ENCODE measurements at places on chromosomes 11 and 22.

DNA sequence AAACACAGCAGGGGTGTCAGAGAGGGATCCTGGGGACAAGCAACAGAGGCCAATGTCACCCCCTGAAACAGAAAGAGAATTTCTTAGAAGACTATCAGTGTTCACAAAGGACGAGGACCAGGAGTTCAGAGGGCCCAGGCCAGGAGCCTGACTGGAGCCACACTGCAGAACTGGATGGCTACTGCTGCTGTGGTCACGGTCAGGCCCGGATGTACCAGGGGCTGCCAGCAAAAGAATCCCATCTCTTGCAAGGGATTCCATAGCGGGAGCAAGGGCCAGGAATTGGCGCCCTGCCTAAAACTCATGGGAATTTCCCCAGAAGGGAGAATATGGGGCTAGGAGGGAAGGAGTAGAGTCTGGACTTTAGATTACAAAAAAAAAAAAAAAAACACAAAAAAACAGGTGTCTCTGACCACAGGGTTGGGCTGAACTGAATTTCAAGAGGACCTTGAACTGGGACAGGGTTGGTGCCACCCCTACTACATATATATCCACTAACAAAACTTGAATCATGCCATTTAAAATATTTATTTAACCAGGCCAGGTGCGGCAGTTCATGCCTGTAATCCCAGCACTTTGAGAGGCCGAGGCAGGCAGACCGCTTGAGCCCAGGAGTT lies 15.7 kb upstream of the KCTD14 start:
- no peak for DNase-seq

DNA sequence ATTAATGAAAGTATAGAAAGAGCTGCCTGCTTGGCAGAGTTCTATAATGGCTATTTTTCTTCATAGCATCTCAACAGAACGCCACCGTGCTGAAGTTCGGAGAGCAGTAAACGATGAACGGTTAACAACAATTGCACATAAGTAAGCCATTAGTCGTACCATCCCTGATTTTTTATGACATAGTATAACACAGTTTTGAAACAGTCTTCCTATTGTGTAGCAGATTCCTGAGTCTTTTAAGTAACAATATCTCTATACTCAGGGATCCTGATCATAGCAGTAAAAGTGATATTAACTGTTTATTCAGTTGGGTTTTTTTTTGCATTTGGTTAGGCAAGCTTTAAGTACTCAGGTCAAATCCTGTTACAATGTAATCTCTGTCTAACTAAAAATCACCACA lies 8.4 kb downstream of the EMSY start:
- DNase-seq: no peak

DNA sequence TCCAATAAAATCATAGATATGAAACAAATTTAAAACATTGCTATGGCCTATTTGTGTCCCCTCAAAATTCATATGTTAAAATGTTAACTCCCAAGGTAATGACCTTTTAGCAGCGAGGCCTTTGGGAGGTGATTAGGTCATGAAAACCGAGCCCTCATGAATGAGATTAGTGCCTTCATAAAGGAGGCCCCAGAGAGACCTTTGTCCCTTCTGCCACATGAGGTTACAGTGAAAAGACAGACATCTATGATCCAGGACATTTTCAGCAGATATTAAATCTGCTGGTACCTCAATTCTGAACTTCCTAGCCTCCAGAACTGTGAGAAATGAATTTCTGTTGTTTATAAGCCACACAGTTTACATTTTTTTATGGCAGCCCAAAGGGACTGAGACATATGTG lies 171.7 kb downstream of the MPPED1 start:
- no peak for DNase-seq

DNA sequence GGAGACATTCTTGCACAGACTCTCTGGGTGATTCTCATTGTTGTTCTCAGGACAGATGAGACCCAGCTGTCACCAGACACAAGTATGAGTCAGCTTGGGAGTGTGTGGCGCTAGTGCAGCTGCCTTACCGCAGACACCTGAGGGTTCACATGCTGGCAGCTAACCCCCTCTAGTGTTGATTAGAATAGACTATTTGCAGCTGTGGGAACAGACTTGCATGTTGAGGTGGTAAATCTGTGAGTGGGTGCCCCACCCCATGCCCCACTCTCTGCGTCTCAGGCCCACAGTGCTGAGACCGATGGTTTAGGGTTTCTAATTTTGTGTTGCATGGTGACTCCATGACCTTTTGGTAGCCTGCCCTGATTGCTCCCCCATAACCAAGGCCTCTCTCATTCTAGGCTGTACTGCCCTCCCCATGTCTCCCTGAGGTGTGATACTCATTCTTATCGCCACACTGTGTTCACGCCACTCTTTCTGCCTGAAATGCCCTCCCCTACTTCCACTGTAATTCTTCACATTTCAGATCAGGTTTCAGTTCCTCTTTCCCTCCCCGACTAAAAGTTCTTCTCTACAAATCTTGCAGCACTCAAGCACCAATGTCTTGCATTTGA lies 73.7 kb upstream of the KIRREL3 start:
- peak; percentile 5 for DNase-seq

DNA sequence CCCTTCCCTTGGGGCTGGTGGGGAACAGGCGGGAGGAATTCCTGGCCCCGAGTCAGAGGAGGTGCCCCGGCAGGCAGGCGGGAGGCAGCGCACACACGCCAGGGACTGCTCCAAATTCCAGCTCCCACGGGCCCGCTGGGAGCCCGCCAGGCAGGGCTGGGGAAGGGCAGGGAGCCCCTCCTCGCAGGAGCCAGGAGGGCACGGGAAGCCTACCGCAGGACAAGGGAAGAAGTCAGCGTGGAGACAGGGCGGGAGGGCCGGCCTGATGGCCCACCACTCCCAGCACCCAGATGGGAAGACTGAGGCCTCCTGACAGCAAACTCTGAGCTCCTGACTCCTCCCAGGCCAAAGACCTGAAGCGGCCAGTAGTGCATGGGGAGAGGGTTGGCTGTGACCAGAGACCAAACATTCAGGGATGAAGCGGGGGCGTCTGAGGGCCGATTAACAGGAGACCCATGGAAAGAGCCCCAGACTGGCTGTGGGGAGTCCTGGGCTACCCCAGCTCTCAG lies 22.4 kb downstream of the RPL3 start:
- DNase-seq: no peak

GRCh38 chr22:37951305-37951704 lies 2.1 kb downstream of the C22orf23 start:
- no peak for DNase-seq

DNA sequence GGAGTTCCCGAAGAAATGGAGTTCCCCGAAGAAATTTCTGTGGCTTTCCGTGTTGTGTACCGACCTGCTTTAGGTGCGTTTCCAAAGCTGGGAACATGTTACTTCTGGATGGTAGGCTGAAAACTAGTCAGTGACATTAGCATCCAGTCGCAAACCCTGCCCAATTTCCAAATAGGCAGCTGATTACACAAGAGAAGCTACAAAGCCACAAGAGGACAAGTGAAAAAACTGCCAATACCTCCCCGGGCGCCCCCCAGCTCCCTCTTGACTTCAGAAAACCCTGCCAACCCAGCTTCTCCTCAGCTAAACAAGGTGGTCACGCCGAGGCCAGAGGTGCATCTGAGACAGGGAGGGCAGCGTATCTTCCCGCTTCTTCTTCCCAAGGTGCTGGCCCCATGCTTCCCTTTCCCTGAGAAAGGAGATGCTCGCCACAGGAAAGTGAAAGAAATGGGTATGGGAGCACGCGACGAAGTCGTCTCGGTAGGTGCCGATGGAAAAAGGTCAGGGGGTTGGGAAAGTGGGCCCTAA lies 551 bp downstream of the AGBL2 start:
- peak; percentile 21 for DNase-seq

- no peak for DNase-seq
Measured at GRCh38 chr11:66391322-66391721, 19.8 kb upstream of the SLC29A2 start.

- peak; percentile 75 for DNase-seq
Measured at GRCh38 chr22:24134090-24134846, 47.0 kb upstream of the SUSD2 start.

DNA sequence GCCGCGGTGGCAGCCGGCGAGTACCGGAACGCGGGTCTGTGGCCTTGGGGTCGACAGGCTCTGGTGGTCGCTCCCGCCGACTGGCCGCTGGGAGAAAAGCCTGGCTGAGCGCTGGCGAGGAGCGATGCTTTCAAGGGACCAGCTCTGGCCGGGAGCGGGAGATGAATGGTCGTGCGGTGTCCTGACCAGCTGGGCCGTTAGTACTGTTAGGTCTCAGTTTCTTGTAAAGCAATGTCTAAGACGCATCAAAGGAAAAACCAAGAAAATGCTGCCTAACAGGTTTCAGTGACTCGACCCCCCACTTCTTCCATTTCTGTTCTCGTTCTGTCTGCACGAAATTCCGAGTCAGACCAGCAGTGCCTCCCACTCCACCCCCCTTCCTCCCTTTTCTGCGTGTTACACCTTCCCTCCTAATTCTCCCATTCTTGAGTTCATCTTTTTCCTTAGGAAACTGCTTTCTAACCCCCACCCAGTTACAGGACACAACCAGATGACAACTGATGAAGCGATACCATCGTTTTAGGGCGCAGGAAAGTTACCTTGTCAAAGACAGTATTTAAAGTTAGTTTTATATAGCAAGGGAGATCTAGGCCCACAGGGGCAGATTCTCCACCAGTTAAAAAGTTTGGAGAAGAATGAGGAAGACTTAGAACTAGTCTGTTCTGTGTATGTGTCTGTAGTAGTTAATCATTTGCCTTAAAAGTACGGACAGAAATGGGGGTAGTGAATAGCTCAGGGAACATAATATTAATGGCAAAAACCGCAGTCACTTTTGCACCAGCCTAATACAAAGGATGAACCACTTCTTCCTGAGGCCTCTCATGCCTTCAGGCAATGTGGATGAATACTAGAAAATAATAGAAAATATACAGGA lies 1.0 kb downstream of the CUL5 start:
- DNase-seq: peak; percentile 15

DNA sequence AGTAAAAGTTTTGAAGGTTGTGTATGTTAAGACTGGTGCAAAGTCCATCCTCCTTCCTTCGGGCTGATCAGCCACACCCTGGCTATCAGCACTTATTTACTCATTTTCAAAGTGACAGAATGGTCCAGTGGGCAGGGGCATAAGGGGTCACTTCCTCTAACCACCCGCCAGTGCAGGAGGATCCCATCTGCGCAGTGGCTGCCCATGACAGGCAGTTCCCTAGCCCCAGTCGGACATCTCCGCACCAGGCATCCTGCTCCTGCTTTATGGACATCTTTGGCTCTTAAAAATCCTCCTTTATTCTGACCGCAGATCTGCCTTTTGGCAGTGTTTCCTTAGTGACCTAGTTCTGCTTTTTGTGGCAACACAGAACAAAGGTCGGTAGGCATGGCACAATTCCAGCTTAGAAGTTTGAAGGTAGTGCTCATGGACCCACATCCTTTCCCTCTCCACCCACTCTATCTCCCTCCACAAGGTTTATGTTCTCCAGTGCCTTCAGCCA lies 55.9 kb downstream of the BMAL1 start:
- DNase-seq: no peak

DNA sequence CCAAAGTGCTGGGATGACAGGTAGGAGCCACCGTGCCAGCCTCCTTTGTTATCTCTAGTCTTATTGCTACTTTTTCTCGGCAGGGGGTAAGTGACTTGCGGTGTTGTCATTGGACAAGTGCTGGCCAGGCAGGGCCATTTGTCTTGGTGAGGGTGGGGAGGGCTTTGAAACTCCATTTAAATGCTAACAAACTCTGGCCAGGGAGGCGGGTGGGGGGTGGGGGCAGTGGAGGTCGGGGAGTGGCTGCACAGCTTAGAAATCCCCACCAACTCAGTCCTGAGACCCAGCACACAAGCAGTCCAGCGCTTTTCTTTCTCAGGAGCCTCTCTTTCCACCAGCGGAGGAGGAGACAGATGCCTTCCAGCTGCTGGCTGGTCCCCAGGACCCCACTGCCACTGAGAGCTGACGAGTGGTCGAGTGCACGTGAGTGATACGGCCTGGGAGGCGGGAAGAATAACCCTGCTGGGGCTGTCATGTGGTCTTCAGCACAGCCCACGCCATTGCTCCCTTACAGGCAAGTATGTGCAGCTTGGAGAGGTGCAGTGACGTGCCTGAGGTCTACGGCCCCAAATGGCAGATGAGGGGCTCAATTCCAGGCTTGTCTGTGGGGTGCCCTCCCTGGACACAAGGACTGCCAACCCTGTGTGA lies 24.2 kb upstream of the OSBPL5 start:
- DNase-seq: no peak

GRCh38 chr11:129846508-129847335 lies 31.1 kb downstream of the TMEM45B start:
- no peak for DNase-seq

- DNase-seq: no peak
Measured at GRCh38 chr11:19882356-19882755, 169.7 kb downstream of the NAV2 start.

GRCh38 chr11:75548595-75549272 lies 13.3 kb upstream of the SERPINH1 start:
- no peak for DNase-seq

- DNase-seq: peak; percentile 82
Measured at GRCh38 chr22:42444077-42444904, 12.1 kb upstream of the NFAM1 start.

DNA sequence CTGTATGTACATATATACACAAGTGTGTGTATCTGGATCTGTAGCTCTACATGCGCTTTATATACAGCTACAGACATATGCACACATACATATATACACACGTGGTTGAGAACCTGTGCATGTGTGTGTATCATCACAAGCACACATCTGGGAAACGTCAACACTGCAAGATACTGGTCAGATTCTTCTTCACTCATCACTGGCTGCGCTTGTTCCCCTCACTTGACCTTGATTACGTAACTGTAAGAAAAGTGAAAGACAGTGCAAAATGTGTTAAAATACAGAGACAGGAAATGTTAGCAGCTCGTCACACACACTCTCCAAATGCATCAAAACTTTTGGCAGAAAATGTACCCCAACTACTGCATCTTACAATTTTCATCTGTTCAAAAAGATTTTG lies 51.9 kb upstream of the MN1 start:
- DNase-seq: no peak

GRCh38 chr11:77559686-77560401 lies 29.9 kb upstream of the AQP11 start:
- no peak for DNase-seq

GRCh38 chr11:117475716-117476530 lies 148.3 kb downstream of the CEP164 start:
- DNase-seq: no peak

DNA sequence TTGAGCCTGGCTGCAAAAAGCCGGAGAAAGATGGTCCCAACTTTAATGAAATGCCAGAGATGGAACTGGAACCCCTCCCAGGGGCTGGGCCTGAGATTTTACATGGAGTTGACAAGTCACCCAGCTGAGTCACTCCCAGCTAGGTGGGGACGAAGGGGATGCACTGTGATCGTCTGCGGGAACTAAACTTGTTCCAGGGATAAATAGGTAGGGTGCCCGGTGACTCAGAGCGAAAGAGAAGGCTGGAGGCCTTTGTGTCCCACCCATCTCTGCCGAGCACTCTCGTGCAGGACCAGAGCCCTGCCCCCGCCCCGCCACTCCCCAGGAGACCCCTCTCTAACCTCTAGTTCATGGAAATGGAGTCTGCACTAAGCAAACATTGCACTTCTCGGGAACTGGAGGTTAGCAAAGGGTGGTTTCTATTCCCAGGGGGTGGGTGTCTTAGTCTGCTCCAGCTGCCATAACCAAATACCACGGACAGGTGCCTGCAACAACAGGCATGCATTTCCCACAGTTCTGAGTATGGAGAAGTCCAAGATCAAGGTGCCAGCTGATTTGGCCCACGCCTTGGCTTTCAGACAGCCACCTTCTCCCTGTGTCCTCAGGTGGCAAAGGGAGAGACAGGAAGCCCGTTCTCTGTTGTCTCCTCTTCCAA lies 60.7 kb upstream of the FADD start:
- DNase-seq: no peak

- no peak for DNase-seq
Measured at GRCh38 chr22:25410849-25411248, 153.6 kb upstream of the GRK3 start.

GRCh38 chr11:60077981-60078380 lies 10.5 kb upstream of the MS4A2 start:
- no peak for DNase-seq
